ENCODE measurements at places on chromosomes 3 and 15.

- no peak for DNase-seq
These were observed 134.8 kb downstream of the MFSD1 start for GRCh38 chr3:158936530-158937113.

- DNase-seq: no peak
These were observed 13.1 kb downstream of the CCDC191 start for GRCh38 chr3:114043205-114043604.

DNA sequence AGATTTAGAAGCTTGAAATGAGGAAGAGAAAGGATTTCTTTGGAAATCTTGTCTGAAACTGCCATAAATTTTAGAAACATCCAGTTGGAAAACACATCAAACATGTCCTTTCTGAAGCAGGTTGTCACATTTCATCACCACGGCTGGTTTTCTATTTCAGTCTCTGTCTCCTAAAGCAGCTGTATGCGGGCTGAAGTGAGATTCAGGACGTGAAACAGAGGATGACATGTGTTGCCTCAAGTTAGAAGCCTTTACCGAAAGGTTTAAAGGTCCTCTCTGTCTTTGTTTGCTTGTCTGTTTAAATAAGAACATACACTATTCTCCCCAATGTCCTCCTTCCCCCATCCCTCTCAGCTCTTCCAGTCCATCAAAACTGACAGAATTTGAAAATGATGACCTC lies 141.9 kb downstream of the SQOR start:
- no peak for DNase-seq

- DNase-seq: no peak
These were observed 125.1 kb upstream of the CTDSPL start for GRCh38 chr3:37736624-37737023.

GRCh38 chr3:184466413-184466960 lies 86.6 kb downstream of the CHRD start:
- DNase-seq: no peak
